ENCODE measurements at places on chromosomes 3 and 15. TPM values are rescaled to one million over a fixed set of nuclear protein-coding genes. Genes with fewer than 3 reads are reported as not detected.

Gene AHSG
- total RNA-seq, result not detected

Gene GREM1
- 1.1 TPM for total RNA-seq

- no peaks in the 10 kb centered on the region for H3K27me3 ChIP-seq
- H3K36me3 ChIP-seq, result no peaks in the 10 kb centered on the region
- H3K4me3 ChIP-seq, result no peak overlapping the region
- H3K27ac ChIP-seq, result no peak overlapping the region
- no peaks in the 10 kb centered on the region for H3K4me1 ChIP-seq
These were observed 175.0 kb upstream of the PFN2 start for GRCh38 chr3:150145659-150146058.

DNA sequence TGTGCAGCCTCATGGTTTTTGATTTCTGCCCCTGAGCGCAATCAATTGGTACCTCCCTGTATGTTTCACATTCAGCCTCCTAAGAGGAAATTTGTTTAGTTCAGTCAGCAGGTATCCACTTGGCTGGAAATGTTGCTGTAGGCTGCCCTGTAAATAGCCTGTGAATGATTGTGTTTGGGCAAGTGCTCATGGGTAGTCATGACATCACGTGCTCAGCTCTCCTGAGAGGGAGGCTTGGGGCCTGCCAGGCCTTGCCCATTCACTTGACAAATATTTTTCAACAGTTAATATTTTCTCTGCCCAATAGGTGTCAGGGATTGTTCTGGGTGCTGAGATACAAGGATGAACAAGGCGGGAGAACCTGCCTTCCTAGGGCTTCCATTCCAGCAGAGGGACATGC lies 13.3 kb downstream of the HRH1 start:
- no peaks in the 10 kb centered on the region for H3K27me3 ChIP-seq
- no peak overlapping the region for H3K4me3 ChIP-seq
- H3K27ac ChIP-seq, result no peak overlapping the region
- DNase-seq, result no peak
- H3K36me3 ChIP-seq, result no peaks in the 10 kb centered on the region

DNA sequence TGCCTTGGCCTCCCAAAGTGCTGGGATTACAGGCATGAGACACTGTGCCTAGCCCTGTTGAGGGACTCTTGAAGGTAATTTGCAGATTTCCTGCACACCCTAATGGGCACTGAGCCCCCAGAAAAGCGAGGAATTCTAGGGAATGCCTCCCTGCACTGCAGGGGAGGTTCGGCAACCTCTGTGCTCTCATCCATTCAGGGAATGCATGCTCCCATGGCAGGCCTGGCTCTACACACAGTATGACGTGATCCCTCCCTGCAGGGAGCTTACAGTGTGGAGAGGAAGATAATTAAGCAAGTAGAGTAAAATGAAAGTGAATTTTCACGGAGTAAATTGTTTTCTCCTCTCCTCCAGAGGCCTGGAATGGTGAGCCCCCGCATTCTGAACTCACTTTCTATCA lies 133.3 kb upstream of the HACD2 start:
- DNase-seq, result no peak
- H3K27ac ChIP-seq, result no peak overlapping the region
- no peaks in the 10 kb centered on the region for H3K27me3 ChIP-seq
- H3K36me3 ChIP-seq, result no peaks in the 10 kb centered on the region

DNA sequence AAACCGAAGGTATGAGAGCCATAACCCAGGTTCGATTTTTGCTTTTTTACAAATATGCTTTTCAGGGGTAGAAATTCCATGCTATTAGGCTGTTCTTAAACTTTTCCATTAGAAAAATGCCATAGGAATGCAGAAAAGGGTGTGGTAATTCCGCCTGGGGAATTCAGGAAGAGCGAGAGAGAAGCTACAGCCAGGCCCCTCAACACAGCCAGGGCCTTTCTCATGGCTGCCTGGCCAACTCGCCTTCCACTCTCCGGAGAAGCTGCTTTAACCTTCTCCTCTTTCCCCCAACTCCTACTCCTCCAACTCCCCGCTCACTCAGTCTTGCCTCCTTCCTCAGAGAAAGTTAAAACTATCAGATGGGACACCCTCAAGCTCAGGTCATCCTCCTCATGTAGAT lies 9.1 kb upstream of the TICRR start:
- no peaks in the 10 kb centered on the region for H3K27me3 ChIP-seq
- H3K27ac ChIP-seq, result no peak overlapping the region
- DNase-seq, result no peak
- H3K4me1 ChIP-seq, result no peaks in the 10 kb centered on the region
- no peaks in the 10 kb centered on the region for H3K36me3 ChIP-seq
- H3K4me3 ChIP-seq, result no peak overlapping the region

- H3K4me3 ChIP-seq, result no peak overlapping the region
- no peaks in the 10 kb centered on the region for H3K27me3 ChIP-seq
These were observed 5.9 kb downstream of the PRSS50 start for GRCh38 chr3:46711760-46712159.

DNA sequence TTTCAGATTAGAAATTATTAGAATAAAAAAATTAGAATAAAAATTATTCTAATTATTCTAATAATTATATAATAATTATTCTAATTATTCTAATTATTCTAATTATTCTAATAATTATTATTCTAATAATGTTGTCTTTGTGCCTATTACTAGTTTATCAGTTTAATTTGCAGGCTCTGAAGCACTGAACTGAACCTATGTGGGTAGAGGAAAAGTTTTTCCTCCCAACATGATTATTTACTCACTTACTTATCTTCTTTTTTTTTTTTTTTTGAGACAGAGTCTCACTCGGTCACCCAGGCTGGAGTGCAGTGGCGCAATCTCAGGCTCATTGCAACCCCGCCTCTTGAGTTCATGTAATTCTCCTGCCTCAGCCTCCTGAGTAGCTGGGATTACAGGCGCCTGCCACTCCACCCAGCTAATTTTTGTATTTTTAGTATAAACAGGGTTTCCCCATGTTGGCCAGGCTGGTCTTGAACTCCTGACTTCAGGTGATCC lies 39.7 kb upstream of the C15orf39 start:
- peaks cover 8% of the 10 kb centered on the region for H3K4me1 ChIP-seq
- no peaks in the 10 kb centered on the region for H3K36me3 ChIP-seq
- no peaks in the 10 kb centered on the region for H3K27me3 ChIP-seq
- H3K27ac ChIP-seq, result no peak overlapping the region

GRCh38 chr3:178808748-178809147 lies 262.9 kb downstream of the ZMAT3 start:
- H3K4me1 ChIP-seq, result no peaks in the 10 kb centered on the region
- H3K27me3 ChIP-seq, result no peaks in the 10 kb centered on the region
- H3K27ac ChIP-seq, result no peak overlapping the region
- H3K36me3 ChIP-seq, result no peaks in the 10 kb centered on the region
- DNase-seq, result no peak

- H3K27ac ChIP-seq, result no peak overlapping the region
- DNase-seq, result no peak
- H3K4me1 ChIP-seq, result no peaks in the 10 kb centered on the region
- no peak overlapping the region for H3K4me3 ChIP-seq
These were observed 365.0 kb downstream of the LPP start for GRCh38 chr3:188518835-188519452.

DNA sequence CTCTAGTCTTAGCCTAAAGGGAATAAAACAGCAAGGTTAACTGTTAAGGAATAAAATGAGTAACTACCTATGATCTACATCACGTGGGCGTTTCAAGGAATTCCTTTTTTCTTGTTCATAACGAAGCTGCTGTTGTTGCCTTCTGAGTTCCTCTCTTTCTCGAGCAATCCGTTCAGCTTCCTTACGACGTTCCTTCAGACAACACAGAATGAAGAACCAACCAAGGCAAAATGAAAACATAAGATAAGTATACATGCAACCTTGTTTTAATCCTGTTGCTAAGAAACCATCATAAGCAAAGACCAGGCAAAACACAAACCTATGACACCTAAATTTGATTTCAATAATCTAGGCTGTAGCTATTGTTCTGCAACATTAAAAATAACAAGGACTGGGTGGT lies 44.1 kb downstream of the SLTM start:
- H3K36me3 ChIP-seq, result peaks cover 91% of the 10 kb centered on the region
- H3K27ac ChIP-seq, result no peak overlapping the region
- H3K27me3 ChIP-seq, result no peaks in the 10 kb centered on the region
- H3K4me1 ChIP-seq, result no peaks in the 10 kb centered on the region

Gene PAQR5
- 24.5 TPM for total RNA-seq

Gene SKOR1
- 0.77 TPM for total RNA-seq

DNA sequence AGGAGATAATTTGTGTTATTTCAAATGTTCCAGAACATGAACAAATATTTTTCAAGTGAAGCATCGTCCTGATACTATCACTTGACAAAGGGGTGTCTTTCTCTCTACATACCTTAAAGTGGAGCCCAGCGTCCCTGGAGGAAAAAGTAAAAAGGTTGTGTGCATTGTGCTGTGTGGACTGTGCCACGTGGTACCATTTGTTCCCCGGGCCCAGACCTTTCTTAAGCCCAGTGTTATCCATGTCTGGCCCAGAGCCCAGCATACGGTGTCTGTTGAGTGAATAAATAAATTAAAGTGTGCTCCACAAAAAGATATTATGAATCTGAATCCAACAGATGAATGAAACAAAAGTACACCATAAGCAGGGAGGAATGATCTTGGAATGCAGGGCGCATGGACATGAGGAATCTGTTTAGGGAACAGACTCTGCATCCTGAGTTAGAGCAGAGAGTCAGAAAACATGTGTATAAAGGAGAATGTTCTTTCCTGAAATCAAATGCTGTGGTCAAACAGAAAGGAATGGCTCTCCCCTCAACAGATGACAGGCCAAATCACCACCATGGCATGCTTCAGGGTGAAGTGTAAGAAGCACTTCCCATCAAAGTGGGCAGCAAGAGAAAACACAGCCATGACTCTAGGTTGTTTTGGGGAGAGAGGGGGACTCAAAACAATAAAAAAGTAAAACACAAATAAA lies 8.1 kb upstream of the PRSS50 start:
- no peaks in the 10 kb centered on the region for H3K27me3 ChIP-seq
- H3K4me1 ChIP-seq, result no peaks in the 10 kb centered on the region
- H3K27ac ChIP-seq, result no peak overlapping the region
- DNase-seq, result no peak
- H3K4me3 ChIP-seq, result no peak overlapping the region
- H3K36me3 ChIP-seq, result no peaks in the 10 kb centered on the region

DNA sequence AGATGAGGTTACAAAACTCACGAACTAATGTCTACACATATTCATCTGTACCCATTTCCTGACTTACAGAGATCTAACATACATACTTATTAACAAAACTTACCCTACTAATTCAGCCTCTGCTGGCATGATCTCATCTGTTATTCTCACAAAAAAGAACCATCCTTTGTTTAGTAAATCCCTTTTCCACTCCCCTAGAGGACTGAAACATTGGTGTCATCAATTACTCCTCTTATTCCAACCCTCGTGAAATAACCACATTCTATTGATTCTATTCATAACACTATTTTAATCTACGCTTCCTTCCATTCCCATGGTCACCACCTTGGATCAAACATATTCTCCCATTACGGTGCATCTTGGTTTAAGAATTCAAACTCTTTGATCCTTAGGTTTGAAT lies 505.9 kb downstream of the SI start:
- no peak overlapping the region for H3K27ac ChIP-seq
- no peaks in the 10 kb centered on the region for H3K36me3 ChIP-seq
- H3K27me3 ChIP-seq, result no peaks in the 10 kb centered on the region

DNA sequence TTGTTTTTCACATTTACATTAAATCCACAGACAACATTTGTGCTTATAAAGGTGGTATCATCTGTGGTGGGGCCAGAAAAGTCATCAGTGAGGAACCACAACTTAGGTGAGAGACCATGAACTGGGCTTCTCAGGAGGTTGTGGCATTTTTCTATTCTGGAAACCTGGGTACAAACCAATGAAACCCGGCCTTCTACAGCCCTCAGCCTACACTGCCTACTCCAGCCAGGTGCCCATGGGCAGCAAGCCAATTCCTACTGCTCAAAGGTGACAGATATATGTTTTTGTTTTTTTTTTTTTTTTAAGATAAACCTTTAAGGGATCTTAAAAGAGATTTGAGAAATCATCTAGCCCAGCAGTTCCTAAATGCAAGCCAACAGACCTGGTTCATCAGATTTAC lies 20.3 kb downstream of the SPG21 start:
- no peaks in the 10 kb centered on the region for H3K27me3 ChIP-seq
- no peak overlapping the region for H3K27ac ChIP-seq
- H3K4me1 ChIP-seq, result no peaks in the 10 kb centered on the region
- no peak overlapping the region for H3K4me3 ChIP-seq
- DNase-seq, result no peak

Gene TRPM1
- total RNA-seq, result not detected

GRCh38 chr3:35426366-35426958 lies 212.9 kb upstream of the ARPP21 start:
- no peaks in the 10 kb centered on the region for H3K4me1 ChIP-seq
- H3K4me3 ChIP-seq, result no peak overlapping the region
- no peak for DNase-seq
- H3K27ac ChIP-seq, result no peak overlapping the region
- no peaks in the 10 kb centered on the region for H3K27me3 ChIP-seq
- H3K36me3 ChIP-seq, result no peaks in the 10 kb centered on the region

- H3K36me3 ChIP-seq, result no peaks in the 10 kb centered on the region
- H3K4me1 ChIP-seq, result no peaks in the 10 kb centered on the region
- no peak overlapping the region for H3K4me3 ChIP-seq
- no peaks in the 10 kb centered on the region for H3K27me3 ChIP-seq
- no peak for DNase-seq
These were observed 7.1 kb upstream of the TTC14 start for GRCh38 chr3:180594631-180595558.

DNA sequence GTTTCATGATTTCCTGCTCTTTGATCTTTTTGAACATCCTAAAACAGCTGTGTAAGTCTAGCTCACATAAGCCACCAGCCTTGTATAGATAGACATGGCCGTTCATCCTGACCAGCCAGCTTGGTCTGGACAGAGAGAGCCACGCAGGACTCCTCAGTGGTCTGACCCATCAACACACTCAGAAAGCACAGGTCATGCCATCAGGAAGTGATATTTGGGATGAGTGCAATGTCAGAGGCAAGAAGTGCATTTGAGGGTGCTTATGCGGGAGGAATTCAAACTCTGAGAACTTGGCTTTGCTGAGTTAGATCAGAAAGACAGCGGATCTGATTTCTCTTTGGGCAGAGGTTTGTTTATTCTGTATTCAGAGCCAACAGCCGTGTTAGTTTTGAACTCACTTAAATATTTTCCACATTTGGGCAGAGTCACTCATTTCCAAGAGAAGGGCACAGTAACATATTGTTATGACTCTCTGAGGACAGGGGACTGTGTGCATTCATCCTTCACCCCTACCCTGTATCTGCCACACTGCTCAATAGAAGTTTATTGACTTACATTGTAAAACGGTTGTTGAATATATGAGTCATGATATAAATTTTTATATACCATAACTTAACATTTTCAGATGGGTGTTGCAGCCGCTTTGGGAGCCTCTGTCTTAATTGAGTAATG lies 225.3 kb upstream of the LYSMD4 start:
- no peaks in the 10 kb centered on the region for H3K36me3 ChIP-seq
- H3K27me3 ChIP-seq, result no peaks in the 10 kb centered on the region
- DNase-seq, result no peak
- H3K27ac ChIP-seq, result no peak overlapping the region

DNA sequence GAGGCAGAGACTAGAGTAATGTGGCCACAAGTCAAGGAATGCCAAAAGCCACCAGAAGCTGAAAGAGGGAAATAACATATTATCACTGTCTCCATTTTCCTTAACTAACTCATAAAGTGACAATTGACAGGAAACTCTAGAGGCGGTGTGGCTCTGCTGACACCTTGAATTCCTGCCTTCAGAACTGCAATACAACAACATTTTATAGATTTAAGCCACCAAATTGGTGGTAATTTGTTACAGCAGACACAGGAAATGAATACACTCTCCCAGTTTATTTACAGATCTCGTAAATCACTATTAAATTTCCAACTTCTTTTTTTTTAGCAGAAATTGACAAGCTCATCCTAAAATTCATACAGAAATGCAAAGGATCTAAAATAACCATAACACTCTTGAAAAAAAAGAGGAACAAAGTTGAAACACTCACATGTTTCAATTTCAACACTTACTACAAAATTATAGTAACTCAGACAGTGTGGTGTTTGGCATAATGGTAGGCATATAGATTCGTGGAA lies 449.9 kb downstream of the OTOL1 start:
- H3K27ac ChIP-seq, result no peak overlapping the region
- no peak for DNase-seq
- H3K4me3 ChIP-seq, result no peak overlapping the region

Measured in upper lobe of left lung (tissue), 6 donors.